Left forelimb (tissue), 1 donor: ENCODE measurements at places on chromosomes 5 and 9.

DNA sequence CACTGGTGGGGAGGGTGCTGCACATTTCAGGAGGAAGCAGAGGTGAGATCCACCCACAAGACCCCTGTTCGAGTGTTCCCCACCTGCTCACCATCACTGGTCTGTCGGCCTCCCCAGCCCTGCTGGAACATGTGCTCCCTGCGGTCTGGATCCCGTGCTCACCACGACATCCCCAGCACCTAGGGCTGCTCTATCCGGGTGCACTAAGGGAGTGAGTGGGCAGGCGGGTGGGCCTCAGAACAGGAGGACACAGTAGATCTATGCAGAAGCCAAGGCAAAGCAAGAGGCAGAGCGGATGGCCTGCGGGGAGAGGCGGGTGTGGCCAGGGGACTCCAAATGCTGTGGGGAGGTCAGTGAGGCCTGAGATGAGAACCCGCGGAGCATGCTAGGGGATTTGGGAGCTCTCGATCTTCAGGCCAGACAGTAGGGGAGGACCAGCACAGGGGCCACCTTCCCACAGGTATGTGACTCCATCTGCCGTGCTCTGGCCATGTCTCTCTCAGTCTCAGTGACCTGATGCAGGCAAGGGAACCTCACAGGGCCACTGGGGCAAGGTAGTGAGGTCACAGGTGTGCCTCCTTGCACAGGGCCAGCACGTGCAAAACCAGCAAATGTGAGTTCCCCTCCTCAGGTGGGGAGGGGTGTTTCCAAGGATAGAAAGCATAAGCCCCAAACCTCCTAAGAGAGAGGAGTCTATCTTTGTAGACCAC is 134.2 kb downstream of the ZNF354C start:
- no peak for DNase-seq

GRCh38 chr5:112863549-112863948 is 2.5 kb downstream of the SRP19 start:
- DNase-seq, result no peak

- no peak for DNase-seq
Observed at GRCh38 chr9:23941051-23941450, 115.0 kb upstream of the ELAVL2 start.

DNA sequence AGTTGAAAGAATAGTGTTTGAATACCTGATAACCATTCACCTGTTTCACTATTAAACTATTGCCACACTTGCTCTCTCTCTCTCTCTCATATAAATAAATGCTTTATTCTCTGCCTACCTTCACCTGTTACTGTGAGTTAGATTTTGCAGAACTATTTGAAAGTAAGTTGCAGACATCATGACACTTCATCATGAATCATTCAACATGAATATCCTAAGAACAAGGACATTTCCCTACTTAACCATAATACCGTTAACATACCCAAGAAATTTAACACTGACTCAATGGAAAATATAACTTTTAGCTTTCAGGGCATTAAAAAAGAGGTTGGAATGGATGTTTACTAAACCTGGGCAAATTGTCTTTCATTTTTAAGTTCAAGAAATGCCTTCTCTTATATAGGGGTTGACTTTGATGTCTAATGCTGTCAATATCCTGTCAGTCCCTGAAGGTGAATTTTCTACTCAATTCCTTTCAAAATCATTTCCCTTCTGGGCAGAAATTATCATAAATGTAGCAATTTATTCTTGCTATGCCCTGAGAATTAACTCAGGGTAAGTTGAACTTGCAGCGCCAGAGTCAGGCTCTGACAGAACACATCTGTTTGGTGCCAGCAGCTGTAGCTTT is 582.6 kb upstream of the TLE4 start:
- no peak for DNase-seq

DNA sequence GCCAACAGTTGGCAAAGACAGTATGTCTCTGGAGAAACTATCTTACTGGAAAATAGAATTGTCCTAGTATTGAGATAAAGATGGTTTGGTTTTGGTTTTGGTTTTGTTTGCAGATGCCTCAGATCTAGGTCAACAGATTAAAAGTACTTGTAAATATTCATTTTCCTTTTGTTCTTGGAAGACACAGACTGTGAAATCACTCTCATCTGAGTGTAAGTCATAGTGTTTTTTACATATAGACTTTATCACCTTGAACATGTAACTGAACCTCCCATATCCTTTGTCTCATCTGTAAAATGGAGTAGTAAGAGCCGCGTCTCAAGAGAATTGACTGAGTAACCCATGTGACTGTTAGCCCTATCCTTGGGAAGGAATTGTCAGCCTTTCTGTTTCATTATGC is 34.3 kb downstream of the MAP3K1 start:
- DNase-seq, result no peak

- DNase-seq, result no peak
Observed at GRCh38 chr9:124741662-124742061, 29.4 kb downstream of the NR6A1 start.

DNA sequence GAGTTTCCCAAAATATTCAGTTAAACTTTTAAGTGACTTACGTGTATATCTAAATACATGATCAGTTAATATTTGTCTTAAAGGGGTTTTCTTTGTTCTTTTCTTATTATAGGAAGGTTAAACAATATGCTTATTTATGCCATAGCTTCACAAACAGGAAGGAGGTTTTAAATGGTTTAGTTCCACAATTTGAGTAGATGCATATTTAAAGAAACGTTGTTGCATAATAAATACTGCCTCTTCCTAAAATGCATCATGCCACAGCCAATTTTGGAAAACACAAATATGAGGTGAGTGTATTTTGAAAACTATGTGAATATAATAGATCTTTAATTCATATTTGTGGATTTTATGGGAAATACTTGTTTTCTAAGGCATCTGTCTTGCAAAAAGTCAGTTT is 2.5 kb upstream of the ADRB2 start:
- DNase-seq, result no peak

GRCh38 chr9:85610074-85610860 is 131.5 kb downstream of the AGTPBP1 start:
- no peak for DNase-seq

GRCh38 chr5:68060382-68060781 is 155.2 kb upstream of the PIK3R1 start:
- DNase-seq, result no peak

GRCh38 chr5:87081511-87082372 is 185.9 kb upstream of the RASA1 start:
- DNase-seq, result no peak

DNA sequence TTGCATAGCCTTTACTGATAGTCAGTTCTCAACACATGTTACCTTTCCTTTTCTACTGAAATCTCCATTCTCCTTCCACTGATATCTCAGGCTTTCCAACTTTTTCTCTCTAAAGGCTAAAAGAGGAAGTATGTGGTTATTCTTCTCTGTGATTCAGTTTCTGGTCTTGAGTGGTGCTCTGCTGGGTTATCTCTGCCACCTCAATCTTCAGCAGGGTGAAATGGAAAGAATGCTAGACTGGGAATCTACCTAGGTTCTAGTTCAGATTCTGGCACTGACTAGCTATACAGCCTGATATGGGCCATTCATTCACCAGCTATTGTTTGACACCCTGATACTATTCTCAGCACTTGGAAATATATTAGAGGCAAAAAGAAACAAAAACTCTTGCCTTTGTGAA is 124.9 kb upstream of the GRIA1 start:
- no peak for DNase-seq

- no peak for DNase-seq
Observed at GRCh38 chr9:122841501-122841900, 13.1 kb upstream of the PDCL start.

GRCh38 chr5:34609951-34610441 is 46.1 kb upstream of the RAI14 start:
- no peak for DNase-seq

DNA sequence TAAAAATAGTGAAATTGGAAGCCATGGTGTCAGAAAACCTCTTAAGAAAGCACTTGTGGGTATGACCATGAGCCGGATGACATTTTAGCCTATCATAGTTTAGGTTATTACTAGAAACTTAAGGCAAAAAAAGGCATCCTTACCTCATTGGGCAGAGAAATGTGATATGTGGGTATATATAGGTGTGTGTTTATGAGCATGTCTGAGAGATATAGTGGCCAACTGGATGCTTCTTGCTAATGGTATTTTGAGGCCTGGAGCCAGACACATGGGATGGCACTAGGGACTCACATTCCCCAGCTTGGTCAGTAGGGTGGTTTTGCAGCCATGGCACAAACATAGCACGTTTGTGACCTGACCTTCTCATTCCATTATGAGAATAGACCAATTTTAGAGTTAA is 295.6 kb upstream of the MEF2C start:
- DNase-seq, result no peak

- no peak for DNase-seq
Observed at GRCh38 chr9:135348076-135348787, 131.3 kb upstream of the PPP1R26 start.

DNA sequence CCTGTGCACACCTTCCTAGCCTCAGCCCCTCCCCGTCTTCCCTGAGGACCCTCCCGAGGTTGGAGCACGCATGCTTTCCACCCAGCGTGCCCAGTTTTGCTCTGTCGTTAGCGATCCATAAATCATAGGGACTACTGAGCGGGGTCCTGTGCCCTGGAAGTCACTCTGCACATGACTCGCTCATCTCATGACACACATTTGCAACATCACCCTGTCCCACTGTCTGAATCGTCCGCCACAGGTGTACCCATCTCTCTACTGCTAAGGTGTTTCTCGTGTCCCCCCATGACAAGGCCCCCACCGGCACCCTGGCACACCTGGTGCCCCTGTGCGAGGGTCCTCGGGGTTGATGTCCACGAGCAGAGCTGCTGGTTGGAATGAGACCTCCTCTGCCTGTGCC is 69.0 kb upstream of the BARHL1 start:
- no peak for DNase-seq

GRCh38 chr5:122101636-122102285 is 23.7 kb upstream of the LOX start:
- DNase-seq, result no peak

DNA sequence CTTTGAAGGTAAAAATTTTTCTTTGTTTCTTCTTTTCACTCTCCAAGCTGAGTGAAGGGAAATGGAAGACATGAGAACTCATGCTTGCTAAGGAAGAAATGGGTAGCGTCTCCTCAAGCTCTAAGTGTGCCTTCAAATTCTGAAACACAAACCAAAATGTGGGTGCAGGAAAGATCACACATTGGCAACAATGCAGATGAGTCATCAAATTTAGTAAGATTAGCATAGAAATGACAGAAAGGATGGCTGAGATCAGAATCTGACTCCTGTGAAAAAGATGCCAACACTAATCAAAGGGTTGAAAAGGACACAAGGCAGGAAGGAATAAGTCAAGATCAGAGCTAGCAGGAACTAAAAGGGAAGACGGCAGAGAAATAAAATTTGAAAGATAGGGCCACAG is 61.1 kb upstream of the ZNF462 start:
- no peak for DNase-seq

GRCh38 chr9:17222932-17223331 is 88.1 kb downstream of the CNTLN start:
- DNase-seq, result no peak

DNA sequence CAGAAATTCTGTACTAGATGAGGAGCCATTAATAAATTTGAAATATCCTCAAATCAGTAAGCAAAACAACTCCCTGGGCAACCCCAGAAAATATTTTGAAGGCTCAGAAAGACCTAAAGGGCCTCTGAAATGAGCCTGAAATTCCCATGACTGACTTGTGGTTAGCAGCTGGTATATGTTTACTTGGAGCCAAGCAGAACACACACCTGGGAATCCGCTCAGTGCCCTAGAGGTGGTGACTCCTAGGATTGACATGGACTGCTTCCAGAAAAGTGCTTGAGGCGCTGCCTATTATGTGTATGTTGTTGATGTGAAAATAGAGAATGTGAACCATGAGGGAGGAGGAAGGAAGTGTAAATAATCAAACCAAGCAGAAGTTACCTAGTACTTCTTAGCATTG is 14.7 kb downstream of the RFK start:
- DNase-seq, result no peak

DNA sequence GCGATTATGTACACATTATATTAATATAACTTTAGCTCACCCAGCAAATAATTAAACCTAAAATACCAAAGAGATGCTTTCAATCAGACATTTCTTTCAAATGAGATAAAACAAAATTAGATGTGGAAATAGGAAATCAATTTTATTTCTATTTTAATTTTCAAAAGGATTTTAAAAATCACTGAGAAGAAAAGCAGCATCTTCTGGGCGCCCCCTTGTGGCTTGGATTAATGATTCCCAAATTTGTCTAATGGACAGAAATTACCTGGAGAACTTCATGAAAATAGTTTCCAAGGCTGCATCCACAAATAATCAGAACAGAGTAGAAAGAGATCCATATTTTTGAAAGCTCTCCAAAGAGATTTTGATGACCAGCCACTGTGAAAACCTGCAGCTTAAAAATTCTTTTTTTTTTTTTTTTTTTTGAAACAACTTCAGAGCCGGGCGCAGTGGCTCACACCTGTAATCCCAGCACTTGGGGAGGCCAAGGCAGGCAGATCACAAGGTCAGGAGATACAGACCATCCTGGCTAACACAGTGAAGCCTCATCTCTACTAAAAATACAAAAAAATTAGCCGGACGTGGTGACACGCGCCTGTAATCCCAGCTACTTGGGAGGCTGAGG is 50.9 kb upstream of the CEMIP2 start:
- DNase-seq, result no peak

DNA sequence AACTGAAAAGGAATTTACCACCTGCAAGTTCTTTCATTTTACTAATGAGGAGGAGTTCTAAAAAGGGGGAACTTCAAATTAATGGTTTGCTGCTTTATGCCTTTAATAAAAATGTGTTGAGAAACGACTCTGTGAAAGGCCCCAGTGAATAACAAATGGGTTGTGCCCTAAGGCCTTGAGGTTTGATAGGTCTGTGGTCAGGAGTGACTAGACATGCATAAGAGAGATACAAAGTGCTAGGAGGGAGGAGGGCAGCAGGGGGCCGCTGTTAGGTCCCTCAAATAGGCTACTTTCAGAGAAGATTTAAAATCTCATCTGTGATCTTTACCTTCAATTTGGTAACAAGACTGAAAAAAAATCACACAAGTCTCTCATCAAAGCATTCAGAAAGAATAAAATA is 58.3 kb downstream of the FAM81B start:
- no peak for DNase-seq

- no peak for DNase-seq
Observed at GRCh38 chr9:5922192-5922591, 31.5 kb downstream of the MLANA start.

- no peak for DNase-seq
Observed at GRCh38 chr5:41368158-41368557, 142.2 kb downstream of the PLCXD3 start.

- no peak for DNase-seq
Observed at GRCh38 chr5:145585443-145586148, 249.5 kb downstream of the PRELID2 start.

DNA sequence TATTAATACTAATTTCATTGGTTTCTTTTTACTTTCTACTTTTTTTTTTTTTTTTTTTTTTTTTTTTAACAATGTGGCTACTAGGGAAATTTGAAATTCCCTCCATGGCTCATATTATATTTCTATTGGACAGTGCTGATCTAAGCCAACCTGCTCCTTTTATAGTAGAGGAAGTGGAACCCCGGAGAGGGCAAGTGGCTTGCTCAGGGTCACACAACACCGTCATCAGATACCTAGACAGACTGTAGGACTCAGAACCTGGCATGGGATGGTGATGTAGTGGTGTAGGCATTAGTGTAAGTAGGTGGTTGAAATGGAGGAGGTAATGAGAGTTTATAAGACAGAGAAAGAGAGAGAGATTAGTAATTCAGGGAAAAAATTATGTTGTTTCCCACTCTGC is 10.8 kb downstream of the ZNF618 start:
- DNase-seq, result no peak

- no peak for DNase-seq
Observed at GRCh38 chr5:113755516-113755915, 242.0 kb downstream of the YTHDC2 start.

- no peak for DNase-seq
Observed at GRCh38 chr9:15353892-15354291, 46.9 kb upstream of the TTC39B start.
